ENCODE measurements at places on chromosomes 6 and 20. TPM values are rescaled to one million over a fixed set of nuclear protein-coding genes. Genes with fewer than 3 reads are reported as not detected.

- DNase-seq: no peak
Measured at GRCh38 chr6:105851113-105851580, 235.0 kb upstream of the PRDM1 start.

The KAT14 gene
- 34.5 TPM for polyA plus RNA-seq

The RIPPLY2 gene
- polyA plus RNA-seq: not detected

GRCh38 chr20:4375881-4376280 lies 345.8 kb upstream of the PRND start:
- peak; percentile 17 for DNase-seq

- DNase-seq: no peak
Measured at GRCh38 chr6:52635049-52635577, 35.8 kb upstream of the TMEM14A start.

- DNase-seq: no peak
Measured at GRCh38 chr6:53041356-53041755, 23.8 kb upstream of the FBXO9 start.

The CRYBG1 gene
- 32.4 TPM for polyA plus RNA-seq

The BEND3 gene
- 10.4 TPM for polyA plus RNA-seq

The LAMA5 gene
- polyA plus RNA-seq: 119 TPM

DNA sequence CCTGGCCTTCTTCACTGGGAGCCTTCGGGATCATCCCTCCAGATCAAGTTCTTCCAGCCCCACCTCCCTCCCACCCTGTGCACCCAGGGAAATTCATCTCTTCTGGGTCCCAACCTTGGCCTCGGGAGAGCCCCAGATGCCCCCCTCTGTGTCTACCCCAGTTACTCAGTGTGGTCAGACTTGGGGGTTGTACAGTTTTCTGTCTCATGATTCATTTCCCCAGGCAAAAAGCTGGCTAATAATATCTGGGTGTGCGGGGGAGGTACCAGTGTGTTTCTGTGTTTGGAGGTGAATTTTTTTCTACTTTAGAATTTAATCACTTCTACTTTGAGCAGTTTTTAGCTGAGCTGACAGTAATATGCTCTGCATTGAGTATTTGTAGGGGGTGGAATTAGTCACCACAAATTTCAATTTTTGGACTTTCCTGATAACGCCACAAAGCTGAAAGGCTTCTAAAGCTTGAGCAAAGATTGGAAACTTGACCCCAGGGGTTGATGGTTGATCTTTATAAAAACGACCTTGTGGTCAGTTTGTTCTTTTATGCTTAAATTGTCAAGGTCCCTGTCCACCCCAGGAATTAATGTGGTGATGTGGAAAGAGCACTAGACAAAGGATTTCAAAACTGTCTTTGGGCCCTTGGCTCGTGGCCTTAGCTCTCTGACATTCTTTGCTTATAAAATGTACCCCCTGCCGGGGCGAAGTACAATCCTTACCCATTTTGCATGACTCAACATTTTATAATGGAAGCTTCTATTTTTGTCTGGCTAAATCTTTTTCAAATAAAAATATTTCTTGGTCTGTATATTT lies 284.7 kb upstream of the TAB2 start:
- DNase-seq: no peak

The PPP1R3G gene
- 1.8 TPM for polyA plus RNA-seq

DNA sequence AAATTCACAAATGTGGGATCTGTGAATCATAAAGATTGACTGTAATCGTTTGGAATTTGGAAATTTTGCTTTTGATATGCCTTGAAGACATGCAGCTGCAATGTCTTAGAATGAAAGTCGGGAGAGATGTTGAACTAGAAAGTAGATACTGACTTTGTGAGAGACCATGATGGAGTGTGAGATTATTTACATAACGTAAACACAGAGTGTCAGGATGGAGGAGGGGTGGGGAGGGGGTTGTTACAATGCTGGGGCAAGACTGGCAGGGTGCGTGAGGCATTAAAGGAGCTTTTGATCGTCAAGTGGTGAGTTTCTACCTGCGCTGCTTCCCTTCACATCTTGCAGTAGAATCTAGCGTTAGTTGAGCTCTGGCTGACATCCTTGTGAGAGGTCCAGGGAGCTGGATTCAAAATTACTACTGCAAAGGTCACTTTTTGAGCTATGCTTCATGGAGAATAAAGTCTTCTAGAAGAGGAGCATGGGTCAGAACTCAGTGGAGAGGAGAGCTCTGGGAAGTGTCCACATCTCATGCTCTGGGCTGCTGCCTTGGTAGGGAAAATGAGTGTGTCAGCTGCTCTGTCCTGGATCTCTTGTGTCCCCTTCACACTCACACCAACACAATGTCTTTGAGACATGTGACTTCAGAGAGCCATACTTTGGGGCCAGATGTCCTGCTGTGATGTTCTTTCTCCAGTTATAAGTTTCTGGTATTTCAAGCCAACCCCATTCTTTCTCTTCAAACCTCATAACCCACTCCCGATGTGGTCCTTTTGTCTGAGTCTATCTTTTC lies 105.2 kb upstream of the CITED2 start:
- no peak for DNase-seq

- no peak for DNase-seq
Measured at GRCh38 chr6:22367346-22367745, 70.5 kb upstream of the PRL start.

The ARHGAP40 gene
- polyA plus RNA-seq: 1.2 TPM

DNA sequence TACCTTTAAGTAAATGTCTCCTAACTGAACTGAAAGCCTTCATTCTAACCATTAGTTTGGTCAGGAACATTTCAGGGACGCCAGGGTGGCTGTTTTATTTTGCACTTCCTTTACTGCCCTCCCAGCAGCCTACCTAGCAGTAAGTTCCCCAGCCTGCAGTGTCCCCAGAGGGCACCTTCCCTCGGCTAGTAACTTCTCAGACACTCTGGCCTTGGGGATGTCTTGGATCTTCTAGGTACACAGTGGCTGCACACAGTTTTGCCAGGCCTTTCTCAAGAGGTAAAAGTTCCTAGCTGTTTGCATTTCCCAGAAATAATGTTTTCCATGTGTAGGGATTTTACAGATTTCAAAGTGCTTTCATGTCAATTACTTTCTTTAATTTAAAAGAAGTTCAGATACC lies 378 bp upstream of the LAMA2 start:
- no peak for DNase-seq

The ZNF311 gene
- 7.9 TPM for polyA plus RNA-seq

DNA sequence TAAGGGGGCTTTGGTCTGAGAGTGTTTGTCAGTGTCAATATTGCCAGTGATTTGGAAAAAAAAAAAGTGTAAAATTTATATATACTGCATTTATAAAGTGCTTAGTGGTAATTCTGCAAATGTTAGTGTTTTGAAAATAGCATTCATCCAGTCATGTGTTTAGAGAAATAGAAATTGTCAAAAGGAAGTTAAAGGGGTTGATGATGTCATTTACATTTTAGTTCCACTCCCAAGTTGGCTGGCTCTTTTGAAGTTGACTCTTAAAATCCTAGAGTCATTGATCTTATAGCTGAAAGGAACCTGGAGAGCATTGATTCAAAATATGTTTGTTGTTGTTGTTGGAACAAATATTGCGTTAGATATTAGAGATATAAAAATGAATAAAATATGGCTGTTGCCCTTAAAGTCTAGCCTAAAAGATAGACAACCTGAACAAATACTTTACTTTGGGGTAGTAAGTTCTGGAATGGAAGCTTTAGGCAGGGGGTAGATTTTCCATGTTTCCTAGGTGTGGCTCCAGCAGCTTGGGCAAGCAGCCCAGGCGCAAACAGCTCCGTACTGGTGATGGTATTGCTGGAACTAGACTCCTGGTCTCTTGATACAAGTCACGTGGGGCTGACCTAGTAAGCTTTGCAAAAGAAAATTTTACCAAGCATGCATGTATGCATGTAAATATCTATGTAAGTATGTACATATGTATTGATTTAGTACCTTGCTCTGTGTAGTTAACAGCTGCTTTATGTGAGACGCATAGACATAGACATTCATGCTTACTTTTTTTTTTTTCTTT lies 46.3 kb downstream of the HIVEP1 start:
- DNase-seq: no peak

DNA sequence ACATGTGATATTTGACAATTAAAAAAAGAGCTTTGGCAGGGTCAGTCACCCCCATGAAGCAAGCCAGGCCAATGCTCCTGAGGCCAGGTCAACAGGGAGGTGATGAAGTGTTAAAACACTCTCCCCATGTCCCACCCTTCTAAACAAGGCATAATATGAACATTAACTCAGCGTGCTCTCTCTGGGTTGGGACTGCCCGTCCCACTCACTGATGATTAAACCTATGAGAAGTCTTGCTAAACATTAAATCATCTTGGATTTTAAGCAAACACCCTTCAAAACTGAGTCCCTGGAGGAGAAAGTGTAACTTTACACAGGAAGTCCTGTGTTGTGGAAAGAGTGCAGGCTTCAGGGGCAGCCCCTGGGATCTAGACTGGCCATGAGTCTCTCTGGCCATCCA lies 558.5 kb downstream of the CD83 start:
- DNase-seq: no peak

- no peak for DNase-seq
Measured at GRCh38 chr6:36897609-36898008, 11.9 kb downstream of the C6orf89 start.

The PRICKLE4 gene
- 6.8 TPM for polyA plus RNA-seq

The ZNF343 gene
- polyA plus RNA-seq: 19.6 TPM

The LHFPL5 gene
- not detected for polyA plus RNA-seq

GRCh38 chr20:46312075-46312944 lies 4.0 kb upstream of the CDH22 start:
- no peak for DNase-seq

DNA sequence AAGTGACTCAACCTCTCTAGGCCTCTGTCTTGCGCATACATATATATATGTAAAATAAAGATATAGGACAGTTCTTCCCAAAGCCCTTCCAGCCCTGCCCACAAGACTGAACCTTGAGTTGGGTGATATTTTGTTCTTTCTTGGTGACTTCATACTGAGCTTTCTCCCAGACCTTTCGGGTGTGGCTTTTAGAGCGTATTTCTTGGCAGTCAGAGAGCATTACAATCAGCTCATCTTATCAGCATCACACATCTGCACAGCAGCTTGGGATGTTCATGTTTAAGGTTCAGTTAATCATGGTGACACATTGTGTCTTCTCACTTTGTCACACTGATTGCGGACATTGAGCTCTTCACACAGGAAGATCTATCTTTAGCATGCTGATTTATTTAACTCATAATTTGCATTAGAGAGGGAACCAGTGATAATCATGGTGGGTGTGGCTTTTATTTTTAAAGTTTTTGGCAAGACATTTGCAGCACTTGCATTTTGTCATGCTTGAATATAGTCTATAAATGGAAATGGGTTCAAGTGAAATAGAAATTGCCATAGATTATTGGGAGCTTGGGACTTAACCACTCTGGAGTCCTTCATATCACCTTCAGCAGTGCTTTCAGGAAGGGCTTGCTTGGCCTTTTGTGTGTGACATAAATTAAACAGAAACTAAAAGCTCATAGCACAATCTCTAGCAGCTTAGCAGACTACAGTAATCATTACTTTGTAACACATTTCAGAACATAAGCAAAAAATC lies 8.3 kb downstream of the KIF3B start:
- DNase-seq: no peak

GRCh38 chr6:138528956-138529355 lies 29.7 kb upstream of the NHSL1 start:
- DNase-seq: no peak

DNA sequence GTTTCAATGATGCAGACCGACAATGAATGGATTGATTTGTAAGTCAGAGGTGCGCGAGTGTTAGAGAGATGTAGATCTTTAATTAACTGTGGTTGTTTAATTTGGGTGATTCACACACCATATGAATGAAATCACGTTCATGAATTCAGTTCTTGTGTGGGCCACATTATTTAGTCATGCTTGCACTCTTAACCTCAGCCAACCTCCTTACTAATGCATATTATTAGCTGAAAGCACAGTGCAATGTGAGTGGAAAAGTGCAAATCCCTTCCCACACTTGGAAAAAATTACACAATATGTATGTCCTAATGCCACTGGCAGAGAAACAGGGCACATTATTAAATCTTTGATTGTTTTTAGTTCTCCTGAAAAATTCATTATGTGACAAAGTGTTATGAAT lies 512.5 kb downstream of the BCKDHB start:
- DNase-seq: no peak

DNA sequence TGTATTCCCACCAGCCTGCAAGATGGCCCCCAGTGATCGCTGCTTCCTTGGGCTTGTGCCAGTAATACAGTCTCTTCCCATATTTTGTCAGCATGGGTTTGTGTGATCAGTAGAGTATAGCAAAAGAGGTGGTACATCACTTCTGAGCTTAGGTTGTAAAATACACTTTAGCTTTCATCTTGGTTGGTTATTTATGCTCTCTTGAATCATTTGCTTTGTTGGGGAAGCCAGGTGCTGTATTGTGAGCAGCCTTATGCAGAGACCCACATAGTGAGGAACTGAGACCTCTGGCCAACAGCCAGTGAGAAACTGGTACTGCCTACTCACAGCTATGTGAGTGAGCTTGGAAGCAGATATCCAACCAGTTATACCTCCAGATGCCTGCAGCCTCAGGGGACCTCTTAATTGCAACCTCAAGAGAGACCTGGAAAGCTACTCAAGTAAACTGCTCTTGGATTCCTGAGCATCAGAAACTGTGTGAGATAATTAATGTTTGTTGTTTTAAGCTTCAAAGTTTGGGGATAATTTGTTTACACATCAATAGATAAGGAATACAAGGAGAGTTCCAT lies 229.3 kb downstream of the FARS2 start:
- DNase-seq: no peak

DNA sequence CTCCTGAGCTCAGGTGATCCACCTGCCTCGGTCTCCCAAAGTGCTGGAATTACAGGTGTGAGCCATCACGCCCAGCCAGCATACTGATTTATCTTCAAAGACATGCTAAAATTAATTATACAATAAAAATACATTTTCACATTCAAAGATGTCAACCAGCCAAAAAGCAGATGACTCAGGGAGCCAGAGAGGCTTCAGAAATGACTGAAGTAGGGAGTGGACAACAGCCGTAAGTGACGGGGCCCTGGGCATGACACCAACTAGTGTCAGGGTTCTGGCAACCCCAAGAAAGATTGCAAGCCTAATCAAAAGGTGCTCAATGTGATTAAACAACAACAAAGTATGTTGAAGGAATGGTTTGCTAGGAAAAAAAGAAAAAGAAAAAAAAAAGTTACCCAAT lies 28.4 kb downstream of the GPLD1 start:
- DNase-seq: no peak

DNA sequence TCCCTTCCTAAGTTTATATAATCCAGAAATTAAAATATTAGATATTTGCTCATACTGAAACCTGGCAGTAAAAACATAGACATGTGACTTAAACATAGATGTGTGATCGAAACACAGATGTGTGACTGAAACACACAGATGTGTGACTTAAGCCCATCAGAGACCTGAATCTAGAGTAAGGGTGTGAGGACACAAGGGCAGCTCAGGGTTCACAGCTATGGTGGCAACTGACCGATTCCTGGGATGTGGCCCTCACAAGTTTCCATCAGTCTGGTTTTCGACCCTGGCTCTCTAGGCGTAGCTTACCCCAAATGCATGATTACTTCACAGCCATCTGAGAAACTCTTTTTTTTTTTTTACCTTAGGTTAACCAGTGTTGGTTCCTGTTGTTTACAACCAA lies 137.0 kb downstream of the NRN1 start:
- DNase-seq: no peak

The FAM217A gene
- polyA plus RNA-seq: 3.9 TPM

Data from left kidney (tissue), 8 donors.